ENCODE measurements at places on chromosomes 11 and 22. TPM values are rescaled to one million over a fixed set of nuclear protein-coding genes. Genes with fewer than 3 reads are reported as not detected.

IMMP1L gene
- total RNA-seq, result 57.9 TPM

C11orf54 gene
- total RNA-seq, result 12.0 TPM

OR4D5 gene
- total RNA-seq, result not detected

DDTL gene
- 1.8 TPM for total RNA-seq

C1QTNF6 gene
- 7.9 TPM for total RNA-seq

TRPM5 gene
- total RNA-seq, result not detected

F2 gene
- 2.1 TPM for total RNA-seq

MAP6 gene
- 1.7 TPM for total RNA-seq

Measured in A549 treated with CpdA at 1 μM for 4 hours (cell line).